Stimulated activated CD8-positive, alpha-beta memory T cell treated with anti-CD3 and anti-CD28 coated beads, Interleukin-4, amount 100 ng/mL, for 1 hour (primary cell): ENCODE measurements at places on chromosomes 7 and 10.

DNA sequence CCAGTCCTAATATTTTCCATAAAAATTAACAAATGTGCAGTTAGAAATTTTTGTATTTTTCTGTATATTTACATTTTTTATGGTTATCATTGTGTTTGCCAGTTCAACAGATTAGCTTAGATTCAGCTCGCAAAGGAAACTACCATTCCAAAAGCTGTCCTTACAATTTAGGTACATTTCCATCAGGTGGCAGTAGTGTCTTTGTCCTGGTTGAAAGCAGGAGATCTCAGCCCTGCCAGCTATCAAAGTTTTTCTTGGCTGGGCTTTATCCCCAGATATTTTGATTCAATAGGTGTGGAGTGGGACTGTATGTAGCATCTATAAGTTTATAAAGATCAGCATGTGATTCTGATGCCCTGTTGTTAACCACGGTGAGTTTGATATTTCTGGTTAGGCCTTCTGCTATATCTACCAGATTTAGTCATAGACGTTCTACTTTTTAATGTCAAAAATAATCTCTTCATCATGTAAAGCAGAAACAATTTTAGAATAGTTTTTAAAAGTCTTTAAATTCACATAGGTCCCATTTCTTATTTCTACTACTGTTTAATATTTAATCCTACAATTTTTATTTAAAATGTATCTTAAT, 15.5 kb upstream of the ICA1 start:
- DNase-seq = no peak

DNA sequence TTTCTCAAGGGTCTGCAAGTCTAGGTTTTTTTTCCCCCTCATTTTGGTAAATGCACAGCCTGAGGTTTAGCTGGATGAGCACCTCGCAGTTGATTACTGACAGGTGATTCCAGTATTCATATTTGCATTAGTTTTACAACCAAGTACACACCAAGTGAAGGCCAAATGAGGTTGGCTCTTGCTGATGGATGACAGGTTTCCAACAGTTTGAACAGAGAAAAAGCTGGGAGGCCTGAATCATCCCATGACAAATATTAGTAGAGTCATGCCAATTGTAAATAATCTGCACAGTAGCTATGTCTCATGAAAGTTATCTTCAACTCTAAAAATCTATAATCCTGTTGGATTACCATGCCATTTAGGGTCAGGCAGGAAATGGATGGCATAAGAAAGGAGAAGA, 399.8 kb downstream of the HTR7 start:
- DNase-seq = no peak

DNA sequence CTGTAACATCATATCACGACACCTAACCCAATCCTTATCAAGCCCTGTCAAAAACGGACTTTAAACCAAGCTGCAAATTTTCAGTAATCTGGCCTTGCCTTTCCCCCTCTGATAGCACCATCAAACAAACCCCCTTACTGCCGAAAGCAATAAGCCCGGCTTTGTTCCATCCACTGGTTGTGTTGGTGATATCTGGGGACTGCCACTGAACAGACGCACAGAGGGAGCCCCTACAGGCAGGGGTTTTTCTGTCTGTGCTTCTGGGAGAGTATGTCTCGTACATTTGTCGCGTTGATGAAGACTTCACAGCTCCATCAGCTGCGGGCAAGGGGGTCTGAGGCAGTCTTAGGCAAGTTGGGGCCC, 550 bp upstream of the PLAU start:
- no peak for DNase-seq

GRCh38 chr10:125142946-125143345, 17.4 kb downstream of the CTBP2 start:
- no peak for DNase-seq

GRCh38 chr7:138712652-138713051, 11.5 kb upstream of the SVOPL start:
- DNase-seq = no peak

DNA sequence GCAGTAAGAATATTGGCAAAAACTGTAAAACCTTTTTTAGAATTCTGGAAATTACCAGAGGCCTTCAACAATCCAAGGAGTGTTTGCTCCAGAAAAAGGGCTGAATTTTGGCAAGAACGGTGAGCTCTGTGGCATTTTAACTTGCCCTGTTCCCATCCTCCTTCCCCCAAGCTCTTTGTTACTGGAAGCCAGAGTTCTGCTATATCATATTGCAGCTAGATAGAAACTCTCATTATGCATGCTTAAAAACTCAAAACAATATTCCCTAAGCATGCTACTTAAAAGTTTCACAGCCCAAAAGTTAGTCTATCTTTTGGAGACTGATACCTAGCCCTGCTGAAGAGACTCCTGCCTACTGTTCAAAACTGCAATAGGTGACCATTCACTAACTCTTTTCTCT, 70.6 kb upstream of the GPR37 start:
- DNase-seq = no peak

- DNase-seq = no peak
These were observed 51.2 kb upstream of the PRKG1 start for GRCh38 chr10:51022933-51023585.

DNA sequence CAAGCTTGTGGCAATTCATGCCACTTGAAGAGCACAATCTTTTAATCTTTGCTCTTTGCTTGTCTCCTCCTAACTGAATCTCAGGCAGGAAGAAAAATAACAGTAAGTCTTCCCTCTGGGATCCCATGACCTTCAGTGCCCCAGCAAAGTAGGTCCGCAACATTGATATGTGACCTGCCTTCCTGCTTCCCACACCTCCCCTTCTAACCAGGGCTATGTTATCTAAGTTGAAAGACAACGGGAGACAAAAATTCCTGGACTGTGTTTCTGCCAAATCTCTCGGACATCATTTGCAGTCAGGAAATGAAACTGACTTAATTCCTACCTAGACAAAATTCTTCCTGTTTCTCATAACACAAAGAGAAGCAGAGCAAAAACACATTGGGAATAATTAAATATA, 53.8 kb downstream of the C10orf90 start:
- DNase-seq = no peak

- DNase-seq = no peak
These were observed 87.2 kb upstream of the A1CF start for GRCh38 chr10:50972591-50972990.
